Cortex of kidney (tissue), 1 donor: ENCODE measurements at places on chromosomes 2 and 18.

DNA sequence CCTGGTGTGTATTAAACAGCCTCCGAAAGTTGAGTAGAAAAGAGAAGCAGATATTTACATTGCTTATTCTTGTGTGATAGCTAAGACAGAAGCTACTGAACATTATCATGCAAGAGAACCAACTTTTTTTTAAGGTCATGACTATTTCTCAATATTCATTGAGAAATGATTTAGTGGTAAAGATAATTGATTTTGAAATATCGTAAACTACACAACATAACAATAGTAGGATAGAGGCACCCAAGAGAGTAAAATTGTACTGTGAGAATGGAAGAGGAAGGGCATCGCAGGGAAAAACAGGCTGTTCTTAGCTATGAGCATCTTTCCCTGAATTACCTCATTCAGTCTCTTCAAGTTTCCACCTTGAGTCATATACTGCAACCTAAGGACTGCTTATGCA, 25.2 kb downstream of the HRH4 start:
- DNase-seq: no peak

- DNase-seq: no peak
Measured at GRCh38 chr2:112869258-112869842, 32.8 kb upstream of the IL1B start.

GRCh38 chr2:12555012-12555645, 161.6 kb upstream of the TRIB2 start:
- DNase-seq: no peak

DNA sequence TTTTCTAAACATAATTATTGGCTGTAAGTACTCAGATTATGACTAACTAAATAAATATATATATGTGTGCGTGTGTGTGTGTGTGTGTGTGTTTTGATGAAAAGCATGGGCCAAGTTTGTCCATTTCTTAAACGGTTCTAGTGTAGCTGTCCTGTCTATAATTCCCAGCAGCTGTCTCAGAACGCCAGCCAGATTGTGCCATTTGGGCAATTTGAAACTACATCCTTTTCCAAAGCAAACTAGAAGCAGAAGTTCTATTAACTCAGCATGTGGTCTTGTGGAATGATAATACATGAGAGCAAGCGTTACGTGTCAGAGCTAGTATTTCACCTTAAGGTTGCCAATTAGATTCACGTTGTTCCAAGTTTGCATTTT, 1.7 kb downstream of the ARHGAP28 start:
- no peak for DNase-seq

GRCh38 chr2:75246441-75247167, 47.3 kb upstream of the TACR1 start:
- no peak for DNase-seq

DNA sequence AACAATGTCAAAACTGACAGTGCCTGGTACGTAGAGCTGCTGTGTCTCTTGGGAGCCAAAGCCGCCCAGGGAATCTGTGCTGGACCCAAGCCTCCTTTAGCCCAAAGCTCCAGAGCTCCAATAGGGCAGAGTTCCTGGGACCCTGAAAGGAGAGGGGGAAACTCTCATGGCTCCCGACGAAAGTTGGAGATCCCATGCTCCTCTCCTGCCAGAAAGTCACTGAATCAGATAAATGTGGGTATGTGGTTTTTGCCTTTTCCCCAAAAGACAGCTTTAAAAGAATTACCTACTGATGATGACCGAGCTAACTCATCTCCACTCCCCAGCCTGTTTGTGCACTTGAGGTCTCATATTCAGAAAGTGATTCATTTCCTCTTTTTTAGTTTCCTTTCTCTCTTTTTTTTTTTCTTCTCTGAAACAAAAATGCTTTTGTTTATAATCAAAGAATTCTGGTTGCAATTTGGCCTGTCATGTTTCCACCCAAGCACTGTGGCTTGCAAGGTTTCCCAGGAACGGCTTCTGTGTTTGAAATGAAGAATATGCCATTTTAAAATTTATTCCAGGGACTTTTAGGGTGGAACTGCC, 14.1 kb upstream of the PMAIP1 start:
- DNase-seq: no peak

- DNase-seq: no peak
Measured at GRCh38 chr18:54134053-54134452, 90.4 kb downstream of the MBD2 start.

- no peak for DNase-seq
Measured at GRCh38 chr18:22427822-22428549, 10.3 kb upstream of the CTAGE1 start.
